ENCODE measurements at places on chromosomes 1 and 21.

DNA sequence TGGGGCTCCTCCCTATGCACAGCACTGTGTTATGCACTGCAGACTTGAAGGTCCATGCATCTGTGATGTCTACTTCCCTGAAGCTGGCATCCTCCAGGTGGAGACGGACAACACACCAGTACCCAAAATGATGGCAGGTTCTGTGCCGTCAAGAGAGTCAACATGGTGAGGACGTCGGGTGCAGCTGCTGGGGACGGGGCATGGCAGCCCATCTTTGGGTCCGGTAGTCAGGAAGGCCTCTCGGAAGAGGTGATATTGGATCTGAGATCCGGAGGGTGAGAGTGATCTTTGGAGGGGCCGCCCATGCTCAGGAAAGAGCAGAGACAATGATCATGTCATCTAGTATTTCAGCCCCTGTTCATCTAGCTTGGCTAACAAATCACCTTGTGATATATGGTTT, 104.1 kb downstream of the RIPK4 start:
- DNase-seq, result no peak

DNA sequence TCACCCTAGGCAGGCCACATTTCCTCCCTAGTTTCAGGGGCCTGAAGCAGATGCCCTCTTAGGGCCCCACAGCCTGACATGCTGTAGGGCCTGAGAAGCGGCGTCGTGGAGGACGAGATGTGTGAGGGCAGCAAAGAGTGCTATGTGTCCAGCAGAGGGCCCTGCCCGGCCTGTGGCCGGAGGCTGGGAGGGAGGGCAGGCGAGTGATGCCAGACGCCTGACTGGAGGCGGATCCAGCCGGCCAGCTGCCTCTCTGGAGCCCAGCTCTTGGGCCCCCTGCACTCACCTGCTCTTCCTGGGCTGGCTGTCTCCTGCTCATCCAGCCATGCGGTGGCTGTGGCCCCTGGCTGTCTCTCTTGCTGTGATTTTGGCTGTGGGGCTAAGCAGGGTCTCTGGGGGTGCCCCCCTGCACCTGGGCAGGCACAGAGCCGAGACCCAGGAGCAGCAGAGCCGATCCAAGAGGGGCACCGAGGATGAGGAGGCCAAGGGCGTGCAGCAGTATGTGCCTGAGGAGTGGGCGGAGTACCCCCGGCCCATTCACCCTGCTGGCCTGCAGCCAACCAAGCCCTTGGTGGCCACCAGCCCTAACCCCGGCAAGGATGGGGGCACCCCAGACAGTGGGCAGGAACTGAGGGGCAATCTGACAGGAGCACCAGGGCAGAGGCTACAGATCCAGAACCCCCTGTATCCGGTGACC, at the start of gene GPR37L1:
Gene GPR37L1 (plus strand): TSS at position 279 of the 697 bp plus-strand sequence. CDS start 47 bp downstream, at position 326.
- no peak for DNase-seq

GRCh38 chr1:107794571-107794970, 170.4 kb downstream of the VAV3 start:
- DNase-seq, result no peak

GRCh38 chr1:173536223-173536622, 59.1 kb downstream of the PRDX6 start:
- no peak for DNase-seq

GRCh38 chr1:208089761-208090370, 154.3 kb downstream of the PLXNA2 start:
- no peak for DNase-seq

DNA sequence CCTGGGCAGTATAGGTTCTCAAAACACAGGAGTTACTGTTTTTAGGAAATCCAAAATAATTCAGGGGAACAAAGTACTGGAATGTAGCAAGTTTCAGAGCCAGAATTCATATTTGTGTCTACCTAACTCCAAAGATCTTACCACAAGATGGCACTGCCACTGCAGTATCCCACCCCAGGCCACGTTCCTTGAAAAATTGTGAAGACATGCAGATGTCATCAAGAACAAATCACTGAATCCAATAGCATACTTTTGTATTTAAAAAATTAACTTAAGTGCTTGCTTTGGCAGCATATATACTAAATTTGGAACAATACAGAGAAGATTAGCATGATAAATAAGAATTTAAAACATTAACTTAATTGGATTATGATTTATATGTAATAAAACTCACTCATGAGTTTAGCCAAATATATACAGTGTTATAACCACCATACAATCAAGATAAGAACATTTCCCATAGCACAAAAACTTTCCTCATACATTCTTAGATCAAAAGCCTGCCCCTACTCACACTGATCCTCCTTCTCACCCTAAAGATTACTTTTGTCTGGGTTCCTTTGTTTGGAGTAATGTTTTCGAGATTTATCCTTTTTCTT, 209.9 kb downstream of the FAF1 start:
- peak; percentile 23 for DNase-seq

All from GM12865 (cell line).